Progenitor cell of endocrine pancreas (in vitro differentiated cells): ENCODE measurements at places on chromosomes 3 and 15.

- no peak for DNase-seq
Observed at GRCh38 chr3:111980716-111981456, 2.1 kb downstream of the ABHD10 start.

GRCh38 chr15:101440846-101441590 lies 48.5 kb downstream of the PCSK6 start:
- DNase-seq = no peak

GRCh38 chr3:61632568-61633175 lies 71.3 kb downstream of the PTPRG start:
- DNase-seq = no peak

DNA sequence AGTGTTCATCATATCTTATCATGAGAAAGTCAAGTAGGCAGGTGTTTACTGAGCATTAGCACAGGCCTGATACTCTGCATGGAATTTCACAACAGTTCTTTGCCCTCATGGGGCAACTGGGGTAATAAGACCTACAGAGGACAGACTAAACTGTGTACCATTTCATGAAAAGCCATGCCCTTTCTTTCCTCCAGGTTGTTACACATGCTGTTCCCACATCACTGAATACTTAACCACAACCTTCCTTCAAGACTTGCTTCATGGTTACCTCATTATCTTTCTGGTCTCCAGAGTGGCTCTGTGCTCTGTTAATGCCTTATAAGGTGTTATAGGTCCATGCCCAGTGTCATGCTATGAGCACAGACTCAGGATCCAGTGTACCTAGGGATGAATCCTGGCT lies 28.2 kb upstream of the RSL24D1 start:
- no peak for DNase-seq

DNA sequence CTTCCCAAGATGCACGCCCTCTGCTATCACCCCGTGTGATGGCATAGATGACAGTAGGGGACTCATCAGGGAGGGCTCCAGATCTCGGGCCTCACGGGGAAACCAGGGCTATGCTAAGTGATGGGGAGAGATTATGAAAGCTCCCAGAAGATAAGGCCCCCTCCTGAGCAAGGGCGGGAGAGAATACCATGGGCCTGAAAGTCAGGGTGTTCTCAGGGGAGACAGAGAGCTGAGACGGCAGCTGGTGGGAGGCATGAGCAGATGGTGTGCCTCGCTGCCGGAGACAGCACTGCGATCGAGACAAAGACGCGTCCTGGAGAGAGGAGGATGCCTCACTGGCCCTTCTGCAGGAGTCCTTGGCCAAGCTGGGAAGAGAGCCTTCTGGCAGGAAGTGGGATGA lies 106.5 kb upstream of the ADPGK start:
- no peak for DNase-seq

DNA sequence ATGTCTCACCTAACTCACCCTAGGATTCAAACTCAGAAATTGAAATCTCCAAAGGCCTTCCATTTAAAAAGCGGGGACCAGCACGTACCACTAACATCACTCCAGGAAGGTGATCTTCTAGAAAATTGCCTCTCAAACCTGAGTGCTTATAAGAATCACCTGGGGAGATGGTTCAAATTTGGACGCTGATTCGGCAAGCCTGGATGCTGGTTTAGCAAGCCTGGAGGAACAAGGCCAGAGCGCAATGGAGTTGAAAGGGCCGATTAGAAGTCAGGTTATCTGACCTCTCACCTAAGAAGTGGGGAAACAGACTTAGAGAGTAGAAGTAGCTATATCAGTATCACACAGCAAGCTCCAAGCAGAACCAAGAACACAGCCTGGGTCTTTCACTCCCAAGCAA lies 68.2 kb downstream of the SSUH2 start:
- DNase-seq = no peak

- DNase-seq = no peak
Observed at GRCh38 chr3:62462104-62462762, 88.9 kb upstream of the FEZF2 start.

GRCh38 chr3:36964331-36964730 lies 19.5 kb upstream of the TRANK1 start:
- DNase-seq = no peak

DNA sequence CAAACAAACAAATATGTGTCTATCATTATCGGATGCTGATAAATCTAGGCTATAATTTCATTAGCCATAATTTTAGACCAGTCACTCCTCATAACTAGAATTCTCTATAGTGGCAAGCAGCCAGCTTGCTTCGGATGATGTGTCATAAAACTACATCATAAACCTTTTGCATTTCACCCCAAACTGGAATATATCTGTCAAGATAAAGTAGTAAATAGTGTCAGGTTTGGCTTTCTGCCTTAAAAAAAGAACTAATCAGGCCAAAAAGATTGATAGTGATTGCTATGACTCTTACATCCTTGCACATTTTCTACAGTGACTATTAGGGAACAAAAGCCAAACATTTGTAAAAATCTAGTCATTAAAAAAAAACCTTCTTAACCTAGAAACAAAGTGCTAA lies 51.0 kb downstream of the DPPA2 start:
- DNase-seq = no peak
